Ascending aorta (tissue), 2 donors: ENCODE measurements at places on chromosomes 12 and 14. TPM values are rescaled to one million over a fixed set of nuclear protein-coding genes. Genes with fewer than 3 reads are reported as not detected.
A peak's percentile ranks its signal among the peaks of the same experiment; 100 is the strongest.

Gene GLS2
- total RNA-seq: not detected

Gene GLT8D2
- 72.3 TPM for total RNA-seq

Gene SYT1
- 0.64 TPM for total RNA-seq

Gene PROX2
- total RNA-seq: not detected

DNA sequence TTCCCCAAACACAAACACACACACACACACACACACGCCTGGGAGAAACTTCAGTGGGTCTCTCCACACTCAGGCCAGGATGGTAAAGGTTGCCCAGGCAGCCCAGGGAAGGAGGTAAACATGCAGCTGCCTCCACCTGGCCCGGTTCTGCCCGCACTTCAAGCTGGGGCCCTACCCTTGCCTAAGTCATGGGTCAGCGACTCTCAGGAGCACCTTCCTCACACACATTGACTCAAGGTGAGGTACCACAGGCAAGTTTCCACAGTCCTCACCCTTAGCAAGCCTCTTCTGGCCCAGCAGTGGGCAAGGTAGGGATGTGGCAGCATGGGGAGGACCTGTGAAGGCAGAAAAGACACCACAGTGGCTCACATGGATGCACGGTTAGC, 14.1 kb upstream of the FAIM2 start:
- no peaks in the 10 kb centered on the region for H3K36me3 ChIP-seq
- no peaks in the 10 kb centered on the region for H3K4me1 ChIP-seq
- no peak overlapping the region for H3K4me3 ChIP-seq
- DNase-seq: no peak

DNA sequence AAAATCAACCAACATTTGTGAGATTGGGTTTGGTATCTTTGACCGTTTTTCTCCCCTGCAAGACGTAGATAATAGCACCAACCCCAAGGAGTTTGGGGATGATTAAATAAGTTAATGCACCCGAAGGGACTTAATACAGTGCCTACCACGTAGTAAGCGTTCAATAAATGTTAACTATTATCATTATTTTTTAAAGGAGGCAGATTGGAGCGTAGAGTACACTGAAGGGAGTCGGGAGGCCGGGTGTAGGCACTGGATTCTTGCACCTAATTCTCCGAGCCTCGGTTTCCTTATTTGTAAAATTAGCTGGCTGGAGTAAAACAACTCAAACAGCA, 367 bp upstream of the FRS2 start:
- DNase-seq: no peak
- peaks cover 12% of the 10 kb centered on the region for H3K4me1 ChIP-seq
- H3K36me3 ChIP-seq: no peaks in the 10 kb centered on the region
- peak overlapping the region; percentile 95 for H3K27ac ChIP-seq
- no peaks in the 10 kb centered on the region for H3K27me3 ChIP-seq

- H3K27ac ChIP-seq: no peak overlapping the region
- H3K4me3 ChIP-seq: no peak overlapping the region
- no peaks in the 10 kb centered on the region for H3K27me3 ChIP-seq
- no peak for DNase-seq
- no peaks in the 10 kb centered on the region for H3K36me3 ChIP-seq
- H3K4me1 ChIP-seq: no peaks in the 10 kb centered on the region
Measured at GRCh38 chr12:117051380-117051779, 47.8 kb downstream of the TESC start.

DNA sequence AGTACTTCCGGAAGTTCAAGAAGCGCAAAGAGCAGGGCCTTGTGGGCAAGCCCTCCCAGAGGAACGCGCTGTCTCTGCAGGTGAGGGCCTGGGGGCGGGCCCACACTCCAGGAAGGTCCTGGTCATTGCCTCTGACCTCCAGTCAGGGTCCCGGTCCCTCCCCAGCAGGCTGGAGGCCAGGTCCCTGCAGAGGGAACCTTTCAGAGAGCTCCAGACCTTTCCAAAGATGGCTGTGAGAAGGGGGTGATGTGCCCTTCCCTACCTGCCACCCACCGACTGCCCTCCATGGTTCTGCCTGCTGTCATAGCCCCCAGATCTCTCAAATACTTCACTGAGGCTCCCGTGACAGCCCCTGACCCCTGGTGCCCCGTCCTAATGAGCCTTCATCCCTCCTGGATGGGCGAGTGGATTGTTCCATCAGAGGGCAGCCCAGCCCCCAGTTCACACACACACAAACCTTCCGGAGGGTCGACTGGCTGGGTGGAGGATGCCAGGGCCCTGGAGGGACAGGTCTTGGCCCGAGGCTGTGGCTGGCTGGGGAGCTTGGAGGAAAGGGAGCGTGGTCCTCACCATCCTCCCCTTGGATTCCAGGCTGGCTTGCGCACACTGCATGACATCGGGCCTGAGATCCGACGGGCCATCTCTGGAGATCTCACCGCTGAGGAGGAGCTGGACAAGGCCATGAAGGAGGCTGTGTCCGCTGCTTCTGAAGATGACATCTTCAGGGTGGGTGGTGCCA, 117.5 kb upstream of the FKBP4 start:
- H3K36me3 ChIP-seq: peaks cover 76% of the 10 kb centered on the region
- no peaks in the 10 kb centered on the region for H3K27me3 ChIP-seq
- no peak for DNase-seq
- no peak overlapping the region for H3K4me3 ChIP-seq

- no peaks in the 10 kb centered on the region for H3K4me1 ChIP-seq
- H3K27me3 ChIP-seq: no peaks in the 10 kb centered on the region
- no peak for DNase-seq
- H3K27ac ChIP-seq: no peak overlapping the region
Measured at GRCh38 chr14:20428010-20428365, 8.0 kb downstream of the KLHL33 start.
